ENCODE measurements at places on chromosomes 5 and 9.

GRCh38 chr9:21669701-21670100 lies 132.7 kb upstream of the MTAP start:
- no peak for DNase-seq

GRCh38 chr9:79779901-79780300 lies 208.1 kb downstream of the TLE4 start:
- no peak for DNase-seq

DNA sequence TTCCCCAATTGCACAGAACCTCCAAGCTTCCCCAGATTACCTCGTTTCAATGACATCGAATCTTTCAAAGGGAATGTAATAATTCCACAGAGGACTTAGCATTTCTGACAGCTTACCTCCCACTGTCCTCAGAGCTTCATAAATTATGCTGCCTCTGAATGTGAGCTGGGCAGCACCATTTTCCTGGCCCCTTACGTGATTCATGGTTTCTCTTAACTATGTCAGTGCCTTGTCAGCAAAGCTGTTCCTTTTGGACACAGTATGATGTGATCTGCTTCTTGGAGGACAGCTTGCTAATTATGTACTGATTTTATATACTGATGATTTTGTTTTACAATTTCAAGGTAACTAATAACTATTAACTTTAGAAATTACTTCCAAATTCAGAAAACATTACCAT lies 27.7 kb upstream of the SSBP2 start:
- no peak for DNase-seq

DNA sequence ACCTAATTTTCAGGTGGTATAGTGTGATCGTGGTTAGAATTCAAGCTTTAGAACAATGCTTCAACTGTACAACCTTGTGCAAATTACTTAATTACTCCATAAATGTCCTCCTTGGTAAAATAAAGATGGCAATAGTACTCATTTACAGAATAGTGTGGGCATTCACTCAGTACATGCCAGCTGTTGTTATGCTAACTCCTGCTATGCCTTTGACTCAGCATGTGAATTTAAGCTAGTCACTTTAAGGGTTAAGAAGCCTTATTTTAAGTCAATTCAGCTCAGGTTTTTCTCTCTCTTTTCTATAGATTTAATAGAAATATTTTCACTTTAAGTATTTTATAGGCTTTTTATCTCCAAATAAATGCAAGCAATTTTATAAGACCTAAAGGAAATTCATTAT lies 335.6 kb upstream of the ITGA1 start:
- DNase-seq: no peak

DNA sequence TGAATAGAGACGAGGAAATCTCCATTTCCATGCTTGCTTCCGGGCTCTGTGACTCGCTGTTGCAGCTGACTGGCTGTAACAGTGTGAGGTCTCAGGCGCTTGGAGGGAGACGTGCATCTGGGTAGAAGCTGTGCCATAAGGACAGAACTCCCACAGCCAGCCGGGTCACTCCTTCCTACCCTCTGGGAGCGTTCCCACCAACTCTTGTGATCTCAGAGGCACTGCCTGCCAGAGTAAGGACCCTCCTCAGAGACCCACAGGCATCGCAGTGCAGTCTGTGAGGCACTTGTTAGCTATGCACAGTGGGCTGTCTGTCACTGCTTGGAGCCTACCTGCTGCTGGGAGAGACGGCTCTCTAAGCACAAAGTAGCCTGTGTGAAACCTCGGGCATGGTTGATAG lies 203.4 kb upstream of the SEMA6A start:
- no peak for DNase-seq

DNA sequence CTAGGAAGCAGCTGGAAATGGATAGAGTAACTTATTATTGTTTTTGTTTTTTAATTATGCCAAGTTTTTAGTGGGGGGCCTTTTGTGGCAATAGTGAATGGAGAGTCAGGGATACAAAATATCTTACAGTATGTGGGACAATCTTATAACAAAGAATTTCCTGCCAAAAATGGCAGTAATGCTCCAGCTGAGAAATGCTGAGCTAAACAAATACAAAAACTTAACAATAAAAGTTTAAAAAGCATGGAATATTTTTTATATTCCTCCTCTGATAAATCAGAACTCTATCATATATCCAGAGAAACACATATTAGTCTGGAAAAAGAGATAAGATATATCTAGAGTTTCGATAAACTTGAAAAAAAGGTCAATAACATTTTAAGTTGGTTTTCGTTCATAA lies 110.6 kb downstream of the TMEM161B start:
- no peak for DNase-seq

DNA sequence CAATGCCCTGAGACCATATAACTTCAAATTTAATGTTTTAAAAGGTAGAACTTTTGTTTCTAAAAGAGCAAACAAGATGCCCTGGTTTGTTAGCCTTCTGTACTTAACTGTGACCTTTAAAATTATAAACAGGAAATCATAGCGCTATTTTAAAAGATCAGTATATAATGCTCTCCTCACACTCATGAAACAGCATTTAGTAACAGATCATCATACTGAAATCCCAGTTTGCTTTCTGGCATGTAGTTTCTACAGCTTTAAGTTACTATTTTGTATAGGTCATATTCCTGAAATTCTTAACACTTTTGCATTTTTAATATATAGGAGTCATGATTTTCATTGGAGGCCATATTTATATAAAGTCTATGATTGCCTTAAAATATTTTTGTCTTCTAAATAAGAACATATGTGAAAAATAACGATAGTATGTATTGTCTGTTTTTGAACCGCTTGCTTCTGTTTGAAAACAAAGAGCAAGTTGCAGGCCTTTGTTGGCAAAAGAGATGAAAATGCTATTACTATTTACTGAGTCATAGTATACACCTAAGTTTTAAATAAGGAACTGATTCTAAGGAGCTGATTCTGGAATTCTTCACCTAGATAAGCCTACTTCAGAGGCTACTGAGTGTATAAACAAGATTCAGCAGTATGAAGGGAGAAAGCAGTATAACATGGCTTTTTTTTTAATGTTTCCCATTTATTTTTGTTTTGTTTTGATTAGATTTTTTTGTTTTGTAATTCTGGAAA lies 20.5 kb downstream of the SRFBP1 start:
- DNase-seq: no peak

DNA sequence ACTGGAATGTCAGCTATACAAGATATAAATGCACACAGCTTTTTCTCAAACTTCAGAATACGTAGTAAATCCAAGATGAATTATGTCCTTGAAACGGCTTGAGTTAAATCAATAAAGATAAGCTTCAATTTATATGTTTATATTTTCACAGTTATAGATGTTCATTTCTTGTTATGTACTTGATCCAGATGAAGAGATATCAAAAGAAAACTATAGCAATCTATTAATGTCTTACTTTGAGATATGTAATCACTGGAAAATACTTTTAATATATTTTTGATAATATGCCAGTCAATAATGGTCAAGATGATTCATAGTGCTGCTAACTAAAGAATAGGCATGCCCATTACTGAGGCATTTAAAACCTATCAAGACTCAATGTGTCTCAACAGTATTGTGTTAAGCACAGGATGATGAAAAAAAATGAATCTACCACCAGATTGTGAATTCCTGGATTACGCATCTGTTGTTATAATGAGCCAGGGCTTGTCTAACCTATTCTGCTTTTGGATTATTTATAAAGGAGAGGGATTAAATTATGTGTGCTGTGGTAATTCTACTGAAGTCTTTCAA lies 372.6 kb upstream of the PRR16 start:
- DNase-seq: no peak
